Right atrium auricular region (tissue), 2 donors: ENCODE measurements at places on chromosomes 3 and 15. TPM values are rescaled to one million over a fixed set of nuclear protein-coding genes. Genes with fewer than 3 reads are reported as not detected.

GRCh38 chr15:66912001-66912400, 153.4 kb upstream of the SMAD3 start:
- no peak overlapping the region for H3K27ac ChIP-seq
- H3K4me1 ChIP-seq, result peaks cover 17% of the 10 kb centered on the region
- no peaks in the 10 kb centered on the region for H3K27me3 ChIP-seq

- no peaks in the 10 kb centered on the region for H3K36me3 ChIP-seq
- no peak overlapping the region for H3K4me3 ChIP-seq
- no peaks in the 10 kb centered on the region for H3K4me1 ChIP-seq
- no peak overlapping the region for H3K27ac ChIP-seq
- DNase-seq, result peak; percentile 81
- no peaks in the 10 kb centered on the region for H3K27me3 ChIP-seq
Measured at GRCh38 chr3:185976977-185977678, 39.3 kb upstream of the TRA2B start.

DNA sequence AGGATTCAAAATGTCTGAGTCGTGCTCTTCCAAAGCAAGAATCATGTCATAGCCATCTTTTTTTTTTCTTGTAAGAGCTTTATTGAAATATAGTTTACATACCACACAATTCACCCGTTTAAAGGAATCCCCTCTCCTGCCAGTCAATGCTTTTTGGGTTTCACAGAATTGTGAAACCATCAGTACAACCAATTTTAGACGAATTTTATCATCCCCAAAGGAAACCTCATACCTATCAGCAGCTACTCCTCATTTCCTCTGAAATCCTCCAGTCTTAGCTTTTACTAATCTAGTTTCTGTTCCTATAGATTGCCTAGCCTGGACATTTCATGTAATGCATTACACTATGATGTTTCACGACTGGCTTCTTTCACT, 39.6 kb downstream of the ADIPOQ start:
- no peaks in the 10 kb centered on the region for H3K4me1 ChIP-seq
- H3K27me3 ChIP-seq, result no peaks in the 10 kb centered on the region
- no peak overlapping the region for H3K4me3 ChIP-seq

DNA sequence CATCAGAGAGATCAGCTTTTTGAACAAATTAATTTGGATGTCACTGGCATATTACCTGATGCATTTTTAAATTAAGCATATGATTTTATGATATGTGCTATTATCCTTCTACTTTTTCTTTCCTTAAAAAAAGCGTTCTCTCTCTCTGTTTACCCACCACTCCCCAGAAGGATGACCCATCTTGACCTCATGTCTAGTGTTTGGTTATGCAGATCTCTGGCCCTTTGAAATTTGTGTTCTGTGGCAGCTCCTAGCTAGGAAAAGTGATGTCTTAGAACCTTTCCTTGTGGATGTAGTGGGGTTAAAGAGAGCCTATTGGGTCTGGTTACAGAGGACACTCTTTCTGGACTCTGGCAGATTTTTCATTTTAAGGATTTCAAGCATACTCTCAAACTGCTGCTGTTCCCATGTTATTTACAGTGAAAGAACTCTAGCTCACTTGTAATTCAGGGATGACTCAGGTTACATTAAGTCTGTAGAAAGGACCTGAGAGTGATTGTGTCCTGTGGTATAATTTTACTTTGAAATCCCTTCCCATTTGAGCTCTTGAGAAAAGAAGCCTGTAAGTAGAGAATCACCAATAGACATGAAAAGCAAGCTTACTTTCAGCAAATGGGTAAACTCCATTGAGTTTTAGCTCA, 23.8 kb downstream of the ARHGEF26 start:
- no peak overlapping the region for H3K4me3 ChIP-seq
- no peak for DNase-seq
- H3K36me3 ChIP-seq, result no peaks in the 10 kb centered on the region
- no peak overlapping the region for H3K27ac ChIP-seq
- H3K27me3 ChIP-seq, result no peaks in the 10 kb centered on the region
- H3K4me1 ChIP-seq, result no peaks in the 10 kb centered on the region

GRCh38 chr3:128145279-128145678, 8.0 kb upstream of the EEFSEC start:
- H3K27ac ChIP-seq, result no peak overlapping the region
- H3K4me1 ChIP-seq, result no peaks in the 10 kb centered on the region
- no peak for DNase-seq
- H3K4me3 ChIP-seq, result no peak overlapping the region
- no peaks in the 10 kb centered on the region for H3K27me3 ChIP-seq

DNA sequence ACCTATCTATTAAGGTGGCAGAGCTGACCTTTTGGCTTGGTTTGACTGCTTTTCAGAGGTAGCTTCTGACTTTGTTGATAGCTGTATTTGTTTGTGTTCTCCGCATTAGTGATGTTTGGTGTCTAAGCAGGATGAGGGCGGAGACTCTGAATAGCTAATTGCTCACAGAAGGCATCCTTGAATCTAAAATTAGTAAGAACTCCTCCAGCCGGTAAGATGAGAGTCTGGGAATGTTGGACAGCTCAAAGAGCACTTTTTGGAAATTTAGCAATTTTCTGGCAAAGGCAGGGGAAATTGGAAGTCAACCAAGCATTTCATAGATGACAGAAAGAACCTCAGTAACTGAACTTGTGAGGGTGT, 174.1 kb downstream of the KLHL25 start:
- H3K27ac ChIP-seq, result peak overlapping the region; percentile 91
- H3K4me3 ChIP-seq, result peak overlapping the region; percentile 44
- no peak for DNase-seq
- H3K36me3 ChIP-seq, result peaks cover 4% of the 10 kb centered on the region
- H3K27me3 ChIP-seq, result no peaks in the 10 kb centered on the region

DNA sequence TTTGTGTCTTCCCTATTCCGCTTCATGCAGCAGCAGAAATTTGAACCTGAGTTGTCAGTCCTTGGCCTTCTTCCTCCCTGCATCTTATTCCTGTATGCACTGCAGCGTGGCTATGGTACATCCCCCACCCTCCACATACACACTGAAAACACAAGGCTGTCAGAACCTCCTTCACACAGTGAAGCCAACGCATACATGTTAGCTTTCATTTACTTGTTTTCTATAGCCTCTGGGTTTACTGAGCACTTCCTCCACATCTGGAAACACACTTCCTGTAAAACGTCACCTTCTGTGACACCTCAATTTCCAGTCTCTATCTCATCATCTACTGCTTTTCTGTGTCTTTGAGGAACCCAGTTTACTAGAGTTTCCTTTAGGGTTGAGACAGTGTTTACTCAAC, 47.0 kb downstream of the SUSD5 start:
- H3K4me3 ChIP-seq, result no peak overlapping the region
- H3K27ac ChIP-seq, result no peak overlapping the region
- peaks cover 5% of the 10 kb centered on the region for H3K4me1 ChIP-seq
- H3K27me3 ChIP-seq, result no peaks in the 10 kb centered on the region
- H3K36me3 ChIP-seq, result no peaks in the 10 kb centered on the region

GRCh38 chr15:95868970-95869369, 461.5 kb upstream of the NR2F2 start:
- H3K27ac ChIP-seq, result no peak overlapping the region
- no peak for DNase-seq
- no peaks in the 10 kb centered on the region for H3K36me3 ChIP-seq
- H3K4me1 ChIP-seq, result no peaks in the 10 kb centered on the region
- H3K4me3 ChIP-seq, result no peak overlapping the region
- H3K27me3 ChIP-seq, result no peaks in the 10 kb centered on the region

DNA sequence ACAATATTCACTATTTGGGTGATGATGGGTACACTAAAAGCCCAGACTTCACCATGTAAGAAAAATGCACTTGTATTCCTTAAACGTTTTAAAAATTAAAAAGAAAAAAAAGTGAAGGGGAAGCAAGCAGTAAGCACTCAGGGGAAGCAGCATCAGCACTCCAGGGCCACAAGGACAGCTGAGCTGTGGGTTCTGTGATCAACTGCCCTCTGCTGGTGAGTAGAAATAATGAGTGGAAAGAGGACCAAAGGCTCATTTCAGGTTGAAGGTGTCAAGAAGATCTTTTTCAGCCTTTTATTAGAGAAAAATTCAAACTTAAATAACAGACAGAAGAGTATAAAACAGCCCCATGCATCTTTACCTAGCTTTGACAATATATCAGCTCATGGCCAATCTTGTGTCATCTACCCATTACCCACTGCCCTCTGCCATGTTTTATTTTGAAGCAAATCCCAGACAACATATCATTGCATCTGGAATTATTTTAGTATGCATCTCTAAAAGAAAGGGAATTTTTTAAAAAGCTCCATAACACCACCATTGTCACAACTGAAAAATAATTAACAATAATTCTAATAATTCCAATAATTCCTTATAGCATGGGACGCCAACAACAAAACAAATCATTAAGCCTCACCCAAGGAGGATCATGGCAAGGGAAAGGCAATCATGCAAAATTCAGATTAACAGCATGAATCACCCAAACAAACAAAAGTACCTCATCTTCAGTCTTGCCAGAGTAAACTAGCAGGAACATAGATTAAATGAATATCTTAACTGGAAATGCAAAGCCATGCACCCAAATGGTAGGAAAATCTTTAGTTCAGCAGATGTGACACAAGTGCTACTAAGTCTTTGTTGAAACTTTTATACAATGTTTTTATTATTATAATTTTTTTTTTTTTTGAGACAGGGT, 42.5 kb downstream of the TAMM41 start:
- H3K4me3 ChIP-seq, result no peak overlapping the region
- H3K4me1 ChIP-seq, result no peaks in the 10 kb centered on the region
- H3K36me3 ChIP-seq, result peaks cover 35% of the 10 kb centered on the region
- H3K27ac ChIP-seq, result no peak overlapping the region
- H3K27me3 ChIP-seq, result no peaks in the 10 kb centered on the region

DNA sequence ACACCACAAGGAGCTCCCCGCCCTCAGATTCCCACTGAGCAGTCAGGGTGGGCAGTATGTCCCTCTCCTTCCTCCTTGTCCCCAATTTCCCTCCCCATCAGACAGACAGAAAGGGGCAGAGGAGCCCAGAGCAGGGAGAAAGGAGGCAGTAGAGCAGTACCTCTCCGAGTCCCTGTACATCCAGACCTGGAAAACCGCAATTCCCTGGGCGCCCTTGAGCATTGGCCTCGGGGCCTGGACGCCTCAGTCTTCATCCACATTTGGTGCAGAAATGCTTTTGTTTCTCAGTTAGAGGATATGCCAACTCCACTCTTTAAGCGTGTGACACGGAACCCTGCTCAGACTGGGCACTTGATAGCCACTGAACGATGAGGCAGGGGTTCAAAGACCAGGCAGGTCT, 5.9 kb downstream of the ISG20 start:
- no peak for DNase-seq
- no peaks in the 10 kb centered on the region for H3K36me3 ChIP-seq
- H3K27me3 ChIP-seq, result no peaks in the 10 kb centered on the region
- no peaks in the 10 kb centered on the region for H3K4me1 ChIP-seq

The ZKSCAN7 gene
- 3.4 TPM for total RNA-seq

The EEF1AKMT4 gene
- total RNA-seq, result 2.1 TPM
